ENCODE measurements at places on chromosomes 1 and 21.

- DNase-seq, result no peak
Observed at GRCh38 chr1:44419901-44420300, 14.8 kb downstream of the RNF220 start.

- DNase-seq, result no peak
Observed at GRCh38 chr1:1836119-1836518, 54.8 kb downstream of the GNB1 start.

- no peak for DNase-seq
Observed at GRCh38 chr21:35043549-35043948, 5.6 kb downstream of the RUNX1 start.

DNA sequence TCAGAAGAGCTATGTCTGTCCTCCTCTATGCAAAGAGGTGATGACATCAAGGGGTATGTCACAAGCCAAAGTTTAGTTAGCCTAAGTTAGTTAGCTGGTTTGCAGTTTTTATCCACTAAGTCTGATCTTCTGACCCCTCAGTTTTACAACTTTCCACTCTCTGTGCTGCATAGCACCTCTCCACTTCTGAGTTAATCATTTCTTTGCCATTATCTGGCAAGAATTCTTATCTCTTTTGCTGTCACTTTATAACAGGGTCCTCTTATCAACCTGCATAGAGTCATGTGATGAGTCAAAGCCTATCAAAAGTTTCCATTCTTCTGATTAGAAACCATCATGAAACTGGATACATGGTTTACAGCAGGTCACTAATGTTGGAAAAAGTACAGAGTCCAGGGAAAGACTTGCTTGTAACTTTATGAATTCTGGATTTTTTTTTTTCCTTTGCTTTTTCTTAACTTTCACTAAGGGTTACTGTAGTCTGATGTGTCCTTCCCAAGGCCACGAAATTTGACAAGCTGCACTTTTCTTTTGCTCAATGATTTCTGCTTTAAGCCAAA lies at the start of gene NR5A2:
Gene NR5A2, plus strand, starts transcription at position 447 of the 560 bp plus-strand sequence. CDS start 138 bp downstream, outside the sequence.
- DNase-seq, result no peak

- DNase-seq, result no peak
Observed at GRCh38 chr1:22387919-22388580, 63.6 kb upstream of the ZBTB40 start.

DNA sequence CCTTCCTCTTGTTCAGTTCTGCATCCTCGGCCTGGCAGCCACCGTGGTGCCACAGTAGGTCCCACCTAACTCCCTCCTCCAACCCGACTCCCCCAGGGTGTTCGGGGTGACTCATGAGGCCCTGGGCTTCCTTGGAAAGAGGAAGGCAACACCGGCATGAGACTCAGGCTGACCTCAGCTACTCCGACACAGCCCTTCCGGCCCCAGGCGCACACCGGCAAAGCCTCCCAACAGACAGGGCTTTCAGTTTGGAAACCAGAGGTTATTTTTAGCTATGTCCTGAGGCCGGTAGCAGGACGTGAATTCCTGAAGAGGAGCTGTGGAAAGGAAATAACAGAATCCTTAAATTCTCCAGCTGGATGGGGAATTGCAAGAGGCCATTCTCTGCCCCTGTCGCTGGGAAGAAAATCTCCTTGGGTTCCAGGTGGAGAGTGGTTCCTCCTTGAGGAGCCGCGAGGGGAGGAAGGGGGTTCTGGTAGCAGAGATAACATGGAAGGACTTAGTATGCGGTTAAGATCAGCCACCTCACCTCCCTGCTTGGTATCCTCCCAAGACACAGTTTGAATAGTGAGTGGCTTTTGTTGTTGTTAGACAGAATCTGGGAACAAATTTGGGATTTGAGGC lies 24.4 kb downstream of the PLXNA2 start:
- DNase-seq, result no peak

DNA sequence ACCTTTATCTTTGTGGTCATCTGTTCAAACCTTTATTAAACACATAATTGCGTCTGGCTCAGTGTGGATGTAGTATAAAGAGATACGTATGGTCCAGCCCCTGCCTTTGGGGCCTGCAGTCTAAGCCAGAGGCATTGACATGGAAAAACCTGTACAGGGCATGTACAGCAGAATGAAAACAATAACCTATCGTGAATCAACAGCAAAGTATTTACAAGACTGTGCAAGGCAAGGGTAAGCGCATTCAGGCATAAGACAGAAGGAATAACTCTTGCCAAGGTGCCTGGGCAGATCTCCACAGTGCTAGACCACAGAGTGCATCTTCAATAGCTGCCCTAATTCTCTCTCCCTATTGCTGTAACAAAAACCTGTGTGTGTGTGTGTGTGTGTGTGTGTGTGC lies 35.5 kb downstream of the KIRREL1 start:
- DNase-seq, result no peak

DNA sequence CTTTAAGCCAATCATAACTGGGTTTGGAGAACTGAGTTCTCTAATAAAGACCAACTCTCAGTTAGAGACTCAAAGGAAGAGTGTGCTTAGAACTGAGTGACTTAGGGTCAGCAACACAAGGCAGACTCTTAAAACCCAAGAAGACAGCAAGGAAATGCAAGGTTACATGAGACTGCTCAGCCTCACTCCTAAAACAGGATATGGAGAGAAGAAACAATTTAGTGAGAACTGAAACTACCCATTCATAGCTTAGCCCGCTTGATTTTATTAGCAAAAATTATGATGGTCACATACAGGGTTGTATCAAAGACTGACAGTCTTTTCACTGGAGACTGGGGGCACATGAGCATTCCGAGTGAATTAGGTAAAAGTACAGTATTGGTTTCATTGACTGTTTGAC lies 78.9 kb upstream of the DMRTA2 start:
- DNase-seq, result no peak

- DNase-seq, result no peak
Observed at GRCh38 chr21:42019706-42020105, 9.5 kb upstream of the ZBTB21 start.

GRCh38 chr1:41588334-41588875 lies 103.9 kb upstream of the EDN2 start:
- DNase-seq, result no peak

DNA sequence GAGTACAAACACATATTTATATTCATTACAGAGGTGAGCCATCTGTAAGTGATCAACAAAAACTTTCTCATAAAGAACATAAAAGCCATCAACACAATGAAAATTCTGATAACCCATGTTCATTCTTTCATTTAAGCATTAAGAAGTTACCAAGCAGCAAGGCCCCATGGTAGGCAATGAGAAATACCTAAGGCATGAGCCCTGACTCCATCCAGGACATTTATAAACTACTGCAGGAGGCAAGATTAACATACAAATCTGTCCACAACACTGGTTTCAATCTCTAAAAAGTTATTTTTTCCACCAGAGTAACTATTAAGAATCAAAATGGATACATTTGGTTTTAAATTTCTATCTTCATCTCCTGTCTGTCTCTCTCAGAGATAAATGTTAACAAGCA lies 76.1 kb downstream of the SIPA1L2 start:
- DNase-seq, result no peak

DNA sequence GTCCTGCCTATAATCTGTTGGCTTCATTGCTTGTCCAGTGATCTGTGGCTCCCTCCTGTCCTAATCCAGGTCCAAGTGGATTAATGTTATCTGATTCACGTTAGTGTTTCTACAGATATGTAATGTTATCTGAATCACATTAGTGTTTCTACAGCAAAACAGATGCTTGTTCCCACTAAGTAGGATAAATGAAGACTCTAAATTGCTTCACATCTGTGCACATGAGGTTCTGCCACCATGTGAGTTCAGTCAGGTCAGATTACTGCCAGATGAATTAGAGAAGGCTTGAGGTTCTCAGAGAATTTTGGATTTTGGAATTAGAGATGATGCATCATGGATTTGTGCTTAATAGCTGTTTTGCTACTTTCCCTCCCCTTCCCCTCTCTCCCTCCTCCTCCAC lies 13.2 kb downstream of the DISC1 start:
- no peak for DNase-seq

- DNase-seq, result no peak
Observed at GRCh38 chr21:43603641-43604504, 55.4 kb downstream of the HSF2BP start.

DNA sequence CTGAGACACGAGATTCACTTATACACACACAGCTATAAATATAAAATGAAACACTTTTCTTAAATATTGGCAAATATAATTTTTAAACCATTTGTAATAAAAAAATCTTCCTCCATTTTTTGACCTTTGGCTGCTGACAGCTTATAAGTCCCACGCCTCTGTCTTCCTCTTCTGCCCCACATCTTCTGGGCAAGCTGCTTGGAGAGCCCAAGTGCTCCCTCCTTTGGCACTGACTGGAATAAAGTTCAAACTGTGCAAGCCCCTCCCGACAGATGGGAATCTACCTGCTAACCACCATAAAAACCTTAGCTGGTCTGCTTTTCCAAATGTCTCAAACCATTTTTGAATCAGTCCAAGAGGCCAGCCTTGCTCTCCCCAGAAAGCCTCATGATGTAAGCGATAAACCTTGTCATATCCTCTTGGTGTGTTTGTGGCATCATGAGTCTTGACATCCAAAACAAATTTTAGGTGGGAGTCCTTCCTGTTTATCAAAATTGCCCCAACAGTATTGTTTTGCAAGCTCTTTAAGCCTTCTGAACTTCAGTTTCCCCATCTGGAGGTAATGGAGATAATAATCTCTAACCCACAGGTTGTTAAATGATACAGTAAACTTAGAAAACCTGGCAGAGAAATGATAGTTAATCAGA lies 99.8 kb downstream of the SNX7 start:
- DNase-seq, result no peak

DNA sequence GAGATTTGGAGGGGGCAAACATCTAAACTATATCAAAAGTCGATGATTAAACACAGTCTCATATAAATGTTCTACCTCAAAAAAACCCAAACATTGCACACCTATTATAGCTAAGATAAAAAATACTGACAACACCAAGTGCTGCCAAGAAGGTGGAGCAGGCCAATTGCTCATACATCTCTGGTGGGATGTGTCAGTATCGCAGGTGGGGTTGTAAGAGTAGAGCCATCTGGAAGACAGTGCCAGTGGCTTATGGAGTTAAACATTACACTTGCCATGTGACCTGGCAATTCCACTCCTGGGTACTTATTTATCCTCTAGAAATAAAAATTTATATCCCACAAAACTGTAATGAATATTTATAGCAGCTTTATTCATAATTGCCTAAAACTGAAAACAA lies 213.4 kb downstream of the DISC1 start:
- DNase-seq, result no peak

DNA sequence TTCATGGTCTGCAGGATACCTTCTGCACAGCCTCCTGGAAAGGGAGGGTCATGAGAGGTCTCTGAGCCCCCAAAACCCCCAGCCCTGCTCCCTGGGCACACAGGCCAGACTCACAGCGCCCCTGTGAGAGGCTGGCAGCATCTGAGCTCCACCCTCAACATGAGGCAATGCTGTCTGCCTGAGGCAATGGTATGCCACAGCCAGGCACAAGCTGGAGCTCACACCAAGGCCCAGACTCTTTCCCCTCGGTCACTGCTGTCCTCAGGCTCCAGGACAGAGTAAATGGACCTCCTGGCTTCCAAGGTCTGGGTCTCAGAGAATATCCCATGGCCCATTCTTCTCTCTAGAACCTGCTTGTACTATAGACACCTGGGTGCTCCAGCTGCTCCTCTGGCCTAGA lies 17.2 kb downstream of the MEF2D start:
- no peak for DNase-seq

- no peak for DNase-seq
Observed at GRCh38 chr1:231959225-231959884, 332.8 kb downstream of the DISC1 start.

DNA sequence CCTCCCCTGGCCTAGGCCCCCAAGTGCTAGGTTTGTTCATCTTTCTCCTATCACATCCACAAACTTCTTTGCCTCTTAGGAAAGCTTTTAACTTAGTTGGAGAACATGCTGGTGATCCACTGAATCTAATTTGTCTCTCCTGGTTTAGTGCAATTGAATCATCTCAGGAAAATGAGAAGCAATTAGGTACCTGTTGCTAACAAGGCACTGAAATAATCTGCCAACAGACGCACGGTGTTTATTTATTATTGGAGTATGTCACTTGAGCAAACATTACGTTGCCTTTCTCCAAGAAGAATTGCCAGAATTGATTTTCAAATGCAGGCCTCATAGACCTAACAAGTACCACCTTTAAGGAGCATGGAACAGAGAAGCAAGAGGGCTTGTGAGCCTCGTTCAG lies 309.4 kb downstream of the NFIA start:
- no peak for DNase-seq

- no peak for DNase-seq
Observed at GRCh38 chr1:64292399-64292798, 89.0 kb downstream of the UBE2U start.

DNA sequence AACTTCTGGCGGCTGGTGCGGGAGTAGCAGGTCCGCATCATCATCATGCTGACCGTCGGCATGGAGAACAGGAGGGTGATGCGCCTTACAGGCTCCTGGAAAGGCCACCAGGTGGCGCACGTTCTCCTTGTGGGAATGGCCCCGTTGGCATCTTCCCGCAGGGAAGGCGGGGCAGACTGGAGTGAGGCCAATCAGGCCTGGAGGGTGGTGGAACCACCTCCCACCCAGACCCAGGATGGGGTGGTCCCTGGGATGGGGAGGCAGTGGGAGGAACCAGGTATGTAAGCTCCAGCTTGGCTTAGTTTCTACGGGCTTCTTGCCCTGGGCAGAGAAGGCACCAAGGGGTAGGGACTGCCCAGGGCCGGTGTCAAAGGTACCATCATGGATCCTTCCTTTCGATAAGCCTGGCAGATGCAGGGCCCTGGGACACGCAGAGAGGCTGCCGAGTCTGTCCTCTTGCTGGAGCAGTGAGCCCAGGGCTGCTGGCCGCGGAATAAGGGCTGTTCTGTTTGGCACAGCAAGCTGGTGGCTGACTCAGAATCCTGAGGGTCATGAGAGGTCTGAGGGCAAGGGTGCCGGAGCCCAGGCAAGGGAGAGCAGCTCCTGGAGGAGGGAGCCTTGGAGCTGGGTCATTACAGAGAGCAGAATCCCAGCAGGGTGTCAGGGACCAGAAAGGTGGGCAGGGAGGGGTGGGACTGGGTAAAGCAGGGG lies 8.7 kb upstream of the LGR6 start:
- DNase-seq, result peak; percentile 93

- DNase-seq, result no peak
Observed at GRCh38 chr1:6547301-6547700, 7.0 kb downstream of the NOL9 start.

DNA sequence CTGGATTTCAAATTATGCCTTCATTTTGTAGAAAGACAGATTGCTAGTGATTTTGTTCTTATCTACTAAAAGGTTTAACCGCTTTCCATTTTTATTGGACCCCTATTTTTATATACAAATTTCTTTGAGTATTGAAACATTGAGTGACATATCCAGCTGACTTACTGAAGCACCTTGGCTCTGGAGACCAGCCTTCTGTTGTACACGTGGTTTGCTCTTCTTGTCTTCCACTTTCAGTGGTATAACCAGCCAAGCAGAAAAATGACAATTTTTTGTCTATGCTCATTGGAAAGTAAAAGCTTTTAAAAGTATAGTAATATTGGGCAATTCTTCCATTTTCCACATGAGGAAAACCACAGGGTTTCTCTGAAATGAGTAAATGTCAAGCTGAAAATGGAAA lies 4.4 kb downstream of the F13B start:
- DNase-seq, result no peak
